ENCODE measurements at places on chromosomes 3 and 15. TPM values are rescaled to one million over a fixed set of nuclear protein-coding genes. Genes with fewer than 3 reads are reported as not detected.

DNA sequence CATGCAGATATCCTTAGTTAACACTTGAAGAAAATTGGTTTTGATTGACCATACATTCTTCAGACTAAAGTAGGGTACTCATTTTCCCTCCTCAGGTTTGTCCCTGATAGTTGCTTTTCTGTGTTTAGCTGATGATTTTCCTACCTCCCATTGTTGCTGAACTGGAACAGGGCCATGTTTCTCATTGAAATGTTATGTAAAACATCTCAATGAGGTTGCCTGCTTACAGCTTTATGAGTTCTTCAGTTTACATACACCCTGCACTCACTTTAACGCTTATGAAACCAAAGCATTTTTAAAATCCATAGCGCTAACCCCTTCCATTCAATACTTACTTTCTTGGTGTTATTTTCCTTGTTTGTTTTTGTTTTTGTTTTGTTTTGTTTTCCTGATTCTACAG, 61.9 kb downstream of the HMG20A start:
- no peaks in the 10 kb centered on the region for H3K27me3 ChIP-seq
- DNase-seq, result no peak
- H3K36me3 ChIP-seq, result peaks cover 48% of the 10 kb centered on the region
- peaks cover 39% of the 10 kb centered on the region for H3K4me1 ChIP-seq
- peak overlapping the region; percentile 79 for H3K27ac ChIP-seq

- H3K4me1 ChIP-seq, result peaks cover 9% of the 10 kb centered on the region
- H3K27me3 ChIP-seq, result peaks cover 34% of the 10 kb centered on the region
- no peak for DNase-seq
- H3K36me3 ChIP-seq, result no peaks in the 10 kb centered on the region
- no peak overlapping the region for H3K27ac ChIP-seq
Measured at GRCh38 chr15:44034334-44034733, 160.7 kb downstream of the FRMD5 start.

DNA sequence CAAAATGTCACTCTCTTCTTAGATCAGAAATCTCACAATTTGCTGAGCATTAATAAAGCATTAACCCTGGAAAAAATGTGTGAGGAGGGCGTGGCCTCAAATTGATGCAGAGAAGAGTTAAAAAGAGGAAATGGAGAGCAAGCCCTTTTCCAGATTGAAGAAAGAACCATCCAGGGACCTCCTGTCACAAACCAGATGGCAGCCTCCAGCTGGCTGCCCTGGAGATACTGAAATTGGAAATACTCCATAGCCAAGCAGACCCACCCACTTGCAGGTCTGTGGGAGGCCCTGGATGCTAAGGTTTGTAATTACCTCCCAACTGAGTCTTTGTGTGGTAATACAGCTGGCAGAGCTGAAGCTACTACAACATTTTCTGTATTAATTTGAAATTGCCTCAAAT, 214.9 kb downstream of the IL20RB start:
- no peaks in the 10 kb centered on the region for H3K4me1 ChIP-seq
- DNase-seq, result no peak
- H3K27me3 ChIP-seq, result no peaks in the 10 kb centered on the region

DNA sequence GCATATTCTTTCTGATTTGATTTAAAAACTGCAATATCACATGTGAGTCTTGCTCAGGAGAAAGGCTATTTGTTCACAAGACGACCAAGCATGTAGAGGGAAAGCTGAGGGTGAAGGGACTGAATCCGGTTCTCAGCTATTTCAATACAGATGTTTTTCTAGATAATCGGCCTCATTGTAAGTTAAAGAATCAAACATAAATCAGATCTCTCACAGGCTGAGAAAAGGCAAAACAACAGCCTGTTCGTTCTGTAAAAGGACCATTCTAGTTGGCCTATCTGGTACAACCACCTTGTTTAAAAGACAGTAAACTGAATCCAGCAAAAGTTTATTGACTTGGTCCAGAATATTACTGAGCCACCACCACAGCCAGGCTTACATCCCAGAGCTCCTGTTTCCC, 1045.7 kb upstream of the CFAP20DC start:
- no peak overlapping the region for H3K4me3 ChIP-seq
- H3K27ac ChIP-seq, result peak overlapping the region; percentile 50
- H3K27me3 ChIP-seq, result no peaks in the 10 kb centered on the region
- H3K4me1 ChIP-seq, result peaks cover 12% of the 10 kb centered on the region
- no peak for DNase-seq

GRCh38 chr15:29590701-29591100, 231.6 kb downstream of the TJP1 start:
- no peak for DNase-seq
- H3K27me3 ChIP-seq, result peaks cover 14% of the 10 kb centered on the region
- no peak overlapping the region for H3K27ac ChIP-seq

Gene AGTR1
- total RNA-seq, result 2.1 TPM

All from osteocyte (in vitro differentiated cells).